ENCODE measurements at places on chromosomes 7 and 10.

GRCh38 chr10:15420858-15421257 lies 49.8 kb upstream of the FAM171A1 start:
- no peaks in the 10 kb centered on the region for H3K27me3 ChIP-seq
- H3K4me3 ChIP-seq, result no peak overlapping the region
- H3K36me3 ChIP-seq, result no peaks in the 10 kb centered on the region

GRCh38 chr10:61633665-61634064 lies 29.1 kb upstream of the CABCOCO1 start:
- H3K4me3 ChIP-seq, result no peak overlapping the region
- H3K36me3 ChIP-seq, result no peaks in the 10 kb centered on the region
- H3K27ac ChIP-seq, result no peak overlapping the region

GRCh38 chr7:44279731-44280505 lies 45.5 kb downstream of the CAMK2B start:
- H3K4me1 ChIP-seq, result no peaks in the 10 kb centered on the region
- no peaks in the 10 kb centered on the region for H3K36me3 ChIP-seq
- peak; percentile 11 for DNase-seq
- H3K4me3 ChIP-seq, result no peak overlapping the region
- H3K27ac ChIP-seq, result no peak overlapping the region

DNA sequence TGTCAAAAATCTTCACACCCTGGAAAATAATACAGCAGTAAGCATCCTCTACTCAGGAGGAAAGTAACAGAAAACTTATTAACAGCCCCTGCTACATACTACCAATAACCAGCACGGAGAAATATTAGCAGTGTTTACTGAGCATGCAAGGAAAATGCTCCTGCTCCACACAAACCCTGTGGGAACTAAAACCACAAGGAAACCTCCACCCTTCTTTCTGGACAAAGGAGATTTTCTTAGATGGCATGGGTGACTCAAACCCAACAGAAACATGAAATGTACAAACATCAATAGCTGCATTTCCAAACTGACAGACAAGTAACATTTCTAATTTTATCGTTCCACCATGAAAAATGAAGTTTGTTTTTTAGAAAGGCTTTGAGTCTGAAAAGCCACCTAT lies 113.4 kb downstream of the VPS41 start:
- peaks cover 11% of the 10 kb centered on the region for H3K36me3 ChIP-seq
- no peak overlapping the region for H3K27ac ChIP-seq
- H3K4me1 ChIP-seq, result no peaks in the 10 kb centered on the region
- H3K27me3 ChIP-seq, result no peaks in the 10 kb centered on the region
- H3K4me3 ChIP-seq, result no peak overlapping the region

DNA sequence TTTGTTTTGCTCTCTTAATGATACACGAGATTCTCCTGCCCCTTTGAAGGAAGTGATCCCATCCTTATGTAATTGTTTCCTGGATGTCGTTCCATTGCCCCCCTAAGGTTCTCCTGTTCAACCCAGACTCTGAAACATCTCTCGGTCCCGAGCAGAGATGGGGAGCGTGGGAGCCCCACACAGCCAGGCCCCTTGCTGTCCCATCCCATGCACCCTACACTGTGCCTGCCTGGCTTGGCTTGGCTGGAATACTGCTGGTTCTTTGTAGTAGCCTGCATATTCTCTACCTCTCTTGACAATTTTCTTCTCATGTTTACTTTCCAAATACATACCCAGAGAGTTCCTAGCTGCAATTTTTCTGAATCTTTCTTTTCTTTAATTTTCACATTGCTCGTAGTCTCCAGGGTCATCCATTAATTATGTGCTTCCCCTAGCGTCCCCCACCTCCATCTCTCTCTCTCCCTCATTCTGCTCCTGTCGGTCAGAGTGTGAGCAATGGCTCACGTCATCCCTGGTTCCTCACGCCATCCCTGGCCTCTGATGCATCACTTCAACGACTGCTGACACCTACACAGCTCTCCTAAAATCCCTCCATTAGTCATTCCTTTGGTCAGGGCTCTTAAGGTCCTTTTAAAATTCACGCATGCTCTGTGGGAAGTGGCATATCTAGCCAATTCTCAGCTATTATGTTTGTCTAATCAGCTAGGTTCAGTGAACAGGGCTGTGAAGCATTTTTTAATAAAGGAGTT lies 32.5 kb upstream of the GPR158 start:
- no peaks in the 10 kb centered on the region for H3K27me3 ChIP-seq
- H3K4me3 ChIP-seq, result no peak overlapping the region
- no peaks in the 10 kb centered on the region for H3K4me1 ChIP-seq
- DNase-seq, result no peak
- no peak overlapping the region for H3K27ac ChIP-seq

DNA sequence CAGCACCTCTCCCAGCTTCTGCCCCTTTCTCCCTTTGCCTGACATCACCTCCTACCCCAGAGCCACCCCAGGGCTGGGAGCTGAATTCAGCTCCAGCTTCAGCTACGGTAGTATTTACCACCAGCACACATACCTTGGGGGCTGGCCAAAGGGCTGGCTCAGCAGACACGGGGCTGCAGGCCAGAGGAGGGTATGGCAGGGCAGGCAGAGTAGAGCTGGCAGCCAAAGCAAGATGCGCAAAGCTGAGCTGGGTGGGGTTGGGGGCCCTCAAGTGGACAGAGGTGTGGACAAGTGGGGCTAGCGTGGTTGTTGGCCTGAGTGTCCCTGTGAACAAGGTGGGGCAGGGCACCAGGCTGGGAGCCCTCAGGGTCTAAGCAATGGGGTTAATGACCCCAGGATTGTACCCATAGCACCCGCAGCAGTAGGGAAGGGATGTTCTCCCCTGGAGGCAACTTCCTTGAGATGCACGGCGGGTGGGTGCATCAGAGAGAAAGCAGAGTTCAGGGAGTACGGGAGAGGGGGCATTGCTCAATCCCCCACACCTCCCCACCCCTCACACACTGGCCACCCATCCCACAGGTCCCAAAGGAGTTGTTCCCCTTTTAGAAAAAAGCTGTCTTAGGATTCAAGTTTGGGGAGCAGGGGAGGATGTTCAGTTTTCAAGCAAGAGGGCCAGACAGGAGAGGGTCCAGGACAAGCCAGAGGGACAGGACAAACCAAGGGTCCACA lies 8.0 kb downstream of the VSIR start:
- H3K27me3 ChIP-seq, result no peaks in the 10 kb centered on the region
- peaks cover 3% of the 10 kb centered on the region for H3K36me3 ChIP-seq
- no peak for DNase-seq
- H3K4me1 ChIP-seq, result peaks cover 88% of the 10 kb centered on the region
- no peak overlapping the region for H3K4me3 ChIP-seq

DNA sequence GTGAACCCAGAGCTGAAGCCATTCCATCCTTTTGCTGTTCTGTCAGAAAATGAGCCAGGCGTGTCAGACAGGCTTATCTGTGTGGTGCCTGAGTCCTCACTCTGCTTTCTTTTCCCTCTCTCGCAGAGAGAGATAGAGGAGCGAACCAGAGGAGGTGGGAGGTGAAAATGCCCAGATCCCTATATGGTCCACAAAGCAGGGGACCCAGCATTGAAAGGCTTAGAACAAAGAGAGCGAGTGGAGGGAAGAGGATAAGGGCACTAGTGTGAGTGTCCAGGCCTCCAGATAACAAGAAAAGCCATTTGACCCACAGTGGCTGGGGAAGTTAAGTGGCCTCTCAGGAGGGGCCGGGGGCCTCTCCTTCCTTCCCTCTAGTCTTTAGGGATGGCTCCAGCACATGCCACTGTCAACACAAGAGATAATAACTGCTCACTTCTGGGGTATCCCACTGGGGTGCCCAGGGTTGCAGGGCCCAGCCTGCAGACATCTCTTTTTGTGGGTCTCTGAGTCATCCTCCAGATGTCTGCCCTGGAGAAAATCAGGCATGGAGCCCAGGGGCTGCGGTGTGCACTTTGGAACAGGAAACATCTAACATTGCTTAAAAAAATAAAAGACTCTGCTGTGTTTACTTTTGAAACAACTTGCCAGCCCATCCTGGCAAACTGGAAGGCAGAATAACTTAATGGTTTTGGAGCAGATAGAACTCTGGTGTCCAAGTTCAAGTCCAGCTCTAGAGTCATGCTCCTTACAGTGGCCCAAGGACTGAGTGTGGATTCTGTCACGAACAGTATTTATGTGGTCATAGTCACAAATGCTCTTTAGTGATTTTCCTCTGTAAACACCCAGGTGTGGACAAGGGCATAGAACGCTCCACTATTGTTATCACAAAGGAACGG lies 189.5 kb downstream of the CXCL12 start:
- no peak overlapping the region for H3K4me3 ChIP-seq
- H3K36me3 ChIP-seq, result no peaks in the 10 kb centered on the region
- H3K27me3 ChIP-seq, result no peaks in the 10 kb centered on the region

GRCh38 chr10:29648114-29648982 lies 13.6 kb upstream of the SVIL start:
- H3K27me3 ChIP-seq, result no peaks in the 10 kb centered on the region
- H3K36me3 ChIP-seq, result no peaks in the 10 kb centered on the region
- DNase-seq, result no peak
- peaks cover 12% of the 10 kb centered on the region for H3K4me1 ChIP-seq

DNA sequence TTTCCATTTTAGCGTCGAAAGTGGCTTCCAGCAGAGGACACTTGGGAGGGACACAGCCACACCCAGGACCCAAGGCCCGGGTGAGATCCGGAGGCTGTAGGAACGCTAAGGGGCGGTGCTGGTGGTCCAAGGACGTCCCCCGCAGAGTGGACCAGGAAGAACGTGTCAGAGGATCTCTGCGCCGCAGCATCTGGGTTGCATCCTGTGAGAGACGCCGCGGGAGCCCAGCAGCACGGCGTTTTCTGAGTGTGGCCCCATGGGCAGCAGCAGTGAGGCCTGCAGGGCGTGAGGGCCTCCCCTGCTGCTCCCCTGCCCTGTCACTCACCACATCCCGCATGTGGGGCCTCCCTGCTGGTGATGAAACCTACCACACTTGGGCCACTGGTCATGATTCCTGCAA lies 40.5 kb upstream of the BNIP3 start:
- no peak overlapping the region for H3K27ac ChIP-seq
- DNase-seq, result peak; percentile 69
- H3K27me3 ChIP-seq, result no peaks in the 10 kb centered on the region
- H3K4me1 ChIP-seq, result peaks cover 7% of the 10 kb centered on the region
- no peaks in the 10 kb centered on the region for H3K36me3 ChIP-seq

DNA sequence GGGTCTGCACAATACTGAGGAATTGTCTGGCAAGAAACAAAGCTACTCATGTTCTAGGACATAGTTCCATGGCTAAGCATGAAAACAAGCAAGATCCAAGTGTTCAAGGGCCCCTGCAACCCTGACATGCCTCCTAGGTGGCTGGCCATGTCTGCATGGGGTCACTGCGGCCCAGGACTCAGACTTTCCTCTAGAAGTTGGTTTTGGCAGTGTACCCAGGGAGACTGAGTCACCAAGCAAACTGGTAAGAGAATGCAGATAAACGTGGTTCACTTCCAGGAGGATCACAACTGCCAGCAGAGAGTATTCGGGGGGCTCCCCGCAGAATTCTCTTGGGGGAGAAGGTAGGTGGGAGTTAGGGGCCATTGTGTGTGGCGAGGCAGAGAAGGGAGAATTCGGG lies 7.4 kb upstream of the PFKFB3 start:
- no peak for DNase-seq
- H3K27ac ChIP-seq, result peak overlapping the region; percentile 74
- no peak overlapping the region for H3K4me3 ChIP-seq
- no peaks in the 10 kb centered on the region for H3K27me3 ChIP-seq

DNA sequence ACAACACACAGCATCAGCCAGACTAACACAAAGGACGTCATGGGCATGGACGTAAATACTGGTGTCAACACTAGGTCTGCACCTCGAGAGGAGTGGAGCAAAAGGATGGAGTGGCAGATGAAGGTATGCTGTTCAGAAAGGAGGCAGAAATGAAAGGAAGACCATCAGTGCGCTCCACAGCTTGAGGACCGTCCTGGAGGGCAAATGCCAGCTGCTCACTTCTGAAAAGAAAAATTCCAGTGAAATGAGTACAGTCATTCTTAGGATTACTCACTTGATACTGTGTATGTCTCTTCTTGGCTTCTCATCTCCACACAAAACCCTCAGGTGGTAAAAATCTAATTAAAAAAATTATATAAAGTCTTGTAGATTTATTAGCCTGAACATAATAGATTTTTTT lies 44.8 kb downstream of the EGFR start:
- H3K27me3 ChIP-seq, result no peaks in the 10 kb centered on the region
- H3K4me1 ChIP-seq, result peaks cover 37% of the 10 kb centered on the region
- DNase-seq, result no peak

- peaks cover 15% of the 10 kb centered on the region for H3K4me1 ChIP-seq
- H3K27me3 ChIP-seq, result no peaks in the 10 kb centered on the region
- H3K4me3 ChIP-seq, result peak overlapping the region; percentile 26
Measured at GRCh38 chr10:93199191-93199751, 125.6 kb downstream of the CYP26A1 start.

- no peak overlapping the region for H3K27ac ChIP-seq
- no peak overlapping the region for H3K4me3 ChIP-seq
- H3K36me3 ChIP-seq, result no peaks in the 10 kb centered on the region
Measured at GRCh38 chr10:62651341-62651740, 153.2 kb upstream of the ADO start.

DNA sequence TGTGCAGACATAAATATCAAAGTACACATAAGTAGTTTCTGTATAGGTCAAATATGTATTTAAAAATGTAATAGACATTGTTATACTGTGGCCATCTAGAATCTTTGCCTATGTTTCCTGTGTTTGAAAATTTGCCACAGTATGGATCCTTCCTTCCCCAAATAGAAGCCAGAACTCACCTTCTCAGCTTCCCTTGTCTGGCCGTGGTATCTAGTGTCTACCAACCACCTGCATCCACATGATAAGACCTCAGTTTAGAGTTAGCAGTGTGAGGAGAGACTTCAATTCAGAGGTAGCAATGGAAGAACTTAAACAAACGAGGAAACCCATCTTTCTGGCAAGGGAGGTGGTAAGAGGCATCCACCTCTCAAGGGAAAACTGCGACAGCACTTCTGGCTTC lies 4.9 kb downstream of the TRDMT1 start:
- H3K27ac ChIP-seq, result no peak overlapping the region
- H3K4me3 ChIP-seq, result no peak overlapping the region
- no peaks in the 10 kb centered on the region for H3K36me3 ChIP-seq
- no peaks in the 10 kb centered on the region for H3K27me3 ChIP-seq

DNA sequence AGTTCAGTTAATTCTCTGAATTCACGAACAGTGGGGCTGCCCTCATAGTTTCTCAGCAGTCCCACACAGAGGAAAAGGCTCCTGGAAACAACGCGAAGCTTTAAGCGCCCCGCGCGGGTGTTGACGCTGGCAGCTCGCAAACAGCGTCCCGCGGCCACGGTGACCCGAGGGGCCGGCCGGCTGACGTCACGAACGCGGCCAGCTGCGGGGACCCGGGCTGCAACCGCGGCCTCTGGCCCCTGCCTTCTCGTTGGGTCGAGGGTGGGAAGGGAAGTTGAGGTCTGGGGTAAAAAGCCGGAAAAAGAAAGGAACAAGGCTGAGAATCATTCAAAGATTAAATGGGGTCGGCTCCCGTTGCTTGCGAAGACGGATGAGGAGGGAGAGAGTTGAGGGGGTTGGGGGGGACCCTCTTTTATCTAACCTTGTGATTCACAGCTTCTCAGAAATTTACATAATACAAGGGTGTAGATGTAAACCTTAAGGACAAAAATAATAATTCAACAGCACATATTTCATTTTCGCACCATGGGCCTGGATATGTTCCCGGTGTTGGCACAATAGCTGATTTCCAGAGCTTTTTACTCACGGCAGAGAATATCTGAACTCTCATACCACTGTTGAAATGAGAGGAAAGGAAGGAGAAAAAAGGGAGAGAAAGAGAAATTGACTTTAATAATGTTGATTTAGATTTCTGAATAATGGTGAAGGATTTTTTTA lies 7.3 kb upstream of the FEZF1 start:
- peaks cover 12% of the 10 kb centered on the region for H3K27me3 ChIP-seq
- H3K4me3 ChIP-seq, result no peak overlapping the region
- no peaks in the 10 kb centered on the region for H3K36me3 ChIP-seq
- DNase-seq, result no peak

GRCh38 chr7:132742189-132742612 lies 165.9 kb upstream of the PLXNA4 start:
- DNase-seq, result no peak
- H3K36me3 ChIP-seq, result no peaks in the 10 kb centered on the region
- no peaks in the 10 kb centered on the region for H3K27me3 ChIP-seq
- H3K4me1 ChIP-seq, result no peaks in the 10 kb centered on the region

Data from upper lobe of left lung (tissue), 6 donors.